Activated CD8-positive, alpha-beta memory T cell treated with anti-CD3 and anti-CD28 coated beads, Interleukin-2, amount 10 ng/mL, durations not matched to agents 7 days and 5 days (primary cell): ENCODE measurements at places on chromosomes 5 and 9. TPM values are rescaled to one million over a fixed set of nuclear protein-coding genes. Genes with fewer than 3 reads are reported as not detected.

ASPN gene
- not detected for total RNA-seq

UBAP2 gene
- total RNA-seq = 50.5 TPM

SMAD5 gene
- total RNA-seq = 21.8 TPM

ANKDD1B gene
- total RNA-seq = not detected

CXCL14 gene
- not detected for total RNA-seq

PDE6A gene
- total RNA-seq = not detected

MAP1B gene
- 0.54 TPM for total RNA-seq

IFNA13 gene
- total RNA-seq = not detected

TEX48 gene
- total RNA-seq = 1.6 TPM

PCDHAC2 gene
- not detected for total RNA-seq

FAM169A gene
- total RNA-seq = 5.8 TPM

CIZ1 gene
- total RNA-seq = 140 TPM

INSL4 gene
- not detected for total RNA-seq

SLC45A2 gene
- not detected for total RNA-seq

PCDHA2 gene
- total RNA-seq = not detected

SLC25A2 gene
- 1.1 TPM for total RNA-seq

GABRB2 gene
- total RNA-seq = not detected

WNT8A gene
- not detected for total RNA-seq

KIF27 gene
- 2.2 TPM for total RNA-seq

AHRR gene
- total RNA-seq = 64.0 TPM

EEIG1 gene
- 116 TPM for total RNA-seq

G3BP1 gene
- total RNA-seq = 279 TPM

PCDHA6 gene
- total RNA-seq = not detected

RNF208 gene
- total RNA-seq = 3.0 TPM

UBE2QL1 gene
- total RNA-seq = not detected

FYB1 gene
- 198 TPM for total RNA-seq

ENHO gene
- total RNA-seq = not detected

DNAJC18 gene
- total RNA-seq = 25.7 TPM

PCDHGA10 gene
- total RNA-seq = not detected

FCN2 gene
- total RNA-seq = not detected

GRIA1 gene
- total RNA-seq = not detected

FGF1 gene
- total RNA-seq = not detected

MEGF10 gene
- total RNA-seq = not detected

FOXD4L6 gene
- not detected for total RNA-seq

CCIN gene
- total RNA-seq = not detected

SPATA31A3 gene
- total RNA-seq = not detected
